ENCODE measurements at places on chromosomes 3 and 15.

- no peak for DNase-seq
Observed at GRCh38 chr3:31219131-31219843, 313.4 kb upstream of the STT3B start.

DNA sequence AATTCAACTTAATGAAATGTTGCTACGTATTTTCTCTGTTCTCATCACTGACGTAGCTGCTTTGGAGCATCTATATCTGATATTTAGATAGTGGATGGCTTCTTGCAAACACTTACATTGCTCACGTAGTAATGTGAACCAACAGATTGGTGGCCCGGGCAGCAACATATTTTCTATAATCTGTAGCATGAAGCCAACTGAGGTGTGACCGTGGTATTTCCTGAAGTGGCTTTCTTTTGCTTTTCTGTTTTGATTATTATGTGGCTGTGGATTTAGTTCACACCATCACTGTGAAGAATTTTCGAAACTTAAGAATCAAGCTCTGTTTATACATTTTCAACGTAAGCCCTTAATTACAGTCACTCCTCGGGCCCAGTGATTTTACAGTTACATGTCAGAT is 288.5 kb downstream of the LPP start:
- DNase-seq, result no peak

DNA sequence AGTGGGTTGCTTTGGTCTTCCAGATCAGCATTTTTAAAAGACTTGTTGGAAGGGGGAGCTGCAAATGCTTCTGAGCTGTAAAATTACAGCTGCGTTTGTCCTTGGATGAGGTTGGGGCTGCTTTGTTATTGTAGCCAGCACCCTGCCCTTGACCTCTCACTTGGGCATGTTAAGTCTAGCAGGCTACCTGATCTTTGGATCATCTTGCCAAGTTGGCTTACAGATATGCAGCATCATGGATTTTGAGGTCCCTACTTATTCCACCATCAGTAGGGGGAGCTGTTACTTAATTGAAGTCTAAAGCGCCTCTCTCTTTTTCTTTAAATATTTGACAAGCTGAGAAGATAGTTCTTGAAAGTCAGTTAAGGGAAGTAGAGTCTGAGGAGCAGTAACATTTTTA is 793.0 kb downstream of the MCTP2 start:
- no peak for DNase-seq

GRCh38 chr3:66884659-66885058 is 113.4 kb upstream of the KBTBD8 start:
- no peak for DNase-seq

DNA sequence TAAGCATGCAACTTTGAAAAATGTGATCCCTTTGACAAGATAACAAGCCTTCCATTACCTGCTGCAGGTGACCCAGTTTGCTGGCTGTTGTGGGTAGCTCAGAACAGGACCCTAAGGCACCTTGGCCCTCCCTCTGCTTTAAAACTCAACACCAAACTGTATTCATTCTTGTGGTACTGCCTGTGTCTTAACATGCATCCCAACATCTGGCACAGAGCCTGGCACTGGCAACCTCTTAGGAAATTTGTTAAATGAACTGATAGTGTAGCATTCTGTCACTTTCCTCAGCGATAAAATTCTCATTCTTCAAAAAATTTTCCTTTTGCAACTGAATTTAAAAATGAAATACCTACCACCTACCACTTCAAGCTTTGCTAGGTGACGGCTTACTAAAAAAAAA is 287.3 kb upstream of the ADAMTS9 start:
- no peak for DNase-seq

GRCh38 chr3:94012185-94012584 is 16.2 kb downstream of the STX19 start:
- DNase-seq, result no peak

DNA sequence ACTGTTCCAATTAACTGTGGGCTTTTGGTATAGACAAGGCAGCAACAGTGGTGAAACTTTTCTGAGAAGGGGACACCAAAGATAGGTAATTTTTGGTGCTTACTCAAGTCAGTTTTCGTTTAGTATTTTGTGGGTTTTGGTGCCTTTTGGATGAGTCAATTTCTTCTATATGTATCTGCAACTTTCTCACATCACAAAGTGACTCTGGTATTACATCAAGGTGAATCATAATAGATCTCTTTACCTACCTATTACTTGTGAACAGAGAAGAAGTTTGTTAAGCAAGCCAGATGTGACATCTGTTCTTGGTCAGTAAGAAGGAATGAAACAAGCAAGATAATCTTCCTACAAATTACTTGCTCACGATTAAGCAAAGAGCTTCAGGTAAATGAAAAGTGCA is 732.4 kb upstream of the DPPA4 start:
- no peak for DNase-seq

- no peak for DNase-seq
Observed at GRCh38 chr15:71109130-71109529, 6.1 kb upstream of the THSD4 start.

DNA sequence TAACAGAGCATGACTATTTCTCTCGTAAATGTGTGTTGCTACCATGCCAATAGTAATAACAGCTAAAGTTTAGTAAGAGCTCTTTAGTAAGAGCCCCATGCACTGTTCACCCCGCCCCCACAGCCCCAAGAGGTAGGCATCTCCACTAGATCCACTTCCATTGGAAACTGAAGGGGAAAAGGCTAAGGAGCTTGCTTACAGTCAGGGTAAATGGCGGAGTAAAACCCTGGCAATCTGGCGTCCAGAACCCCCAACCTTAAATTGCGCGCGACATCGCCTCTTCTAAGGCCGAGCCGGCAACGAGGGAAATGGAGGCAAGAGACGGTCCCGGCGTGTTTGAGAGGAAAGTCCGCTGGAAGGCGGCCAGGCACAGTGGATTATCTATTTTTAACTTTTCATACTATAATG is 654 bp upstream of the C3orf38 start:
- no peak for DNase-seq

DNA sequence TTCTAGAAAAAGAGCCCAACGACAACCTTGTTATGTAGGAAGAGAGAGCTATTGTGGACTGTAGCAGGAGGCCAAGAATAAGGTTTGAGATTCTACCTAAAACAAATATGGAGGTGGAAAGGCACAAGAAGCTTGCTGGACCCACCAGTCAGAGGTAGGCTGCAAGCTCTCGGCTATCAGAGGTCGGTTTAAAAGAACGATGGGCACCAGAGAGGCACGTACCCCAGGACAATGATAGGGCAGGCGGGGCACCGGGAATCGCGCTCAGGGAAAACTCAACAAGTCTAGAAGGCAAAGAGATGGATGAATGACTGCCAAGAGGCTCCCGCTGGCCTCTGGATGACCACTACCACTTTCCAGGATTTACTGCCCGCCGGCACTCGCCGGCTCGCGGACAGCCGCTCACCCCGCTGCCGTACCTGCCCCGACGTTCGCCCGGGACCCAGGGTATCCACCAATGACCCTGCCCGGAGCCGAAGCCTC is 1.1 kb downstream of the HDGFL3 start:
- no peak for DNase-seq

GRCh38 chr3:29919571-29919970 is 638.7 kb downstream of the RBMS3 start:
- no peak for DNase-seq

DNA sequence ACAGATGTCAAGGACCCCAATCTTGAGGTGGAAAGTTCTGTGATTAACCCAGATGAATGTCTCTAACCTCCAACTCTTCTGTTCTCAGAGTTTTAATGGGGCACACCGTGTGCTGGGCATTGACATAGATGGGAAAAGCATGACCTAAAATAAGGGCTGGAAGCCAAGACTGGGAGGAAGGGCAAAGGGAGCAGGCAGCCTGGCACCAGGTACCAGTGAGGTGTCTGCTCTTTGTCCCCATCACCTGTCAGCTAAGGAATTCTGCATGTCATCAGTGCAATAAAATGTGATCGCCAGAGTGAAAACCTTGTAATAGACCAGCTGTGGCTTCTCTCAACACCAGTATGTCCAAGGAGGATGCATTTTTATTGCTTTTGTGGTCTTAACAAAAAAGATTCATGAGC is 143.5 kb upstream of the TPM1 start:
- no peak for DNase-seq

DNA sequence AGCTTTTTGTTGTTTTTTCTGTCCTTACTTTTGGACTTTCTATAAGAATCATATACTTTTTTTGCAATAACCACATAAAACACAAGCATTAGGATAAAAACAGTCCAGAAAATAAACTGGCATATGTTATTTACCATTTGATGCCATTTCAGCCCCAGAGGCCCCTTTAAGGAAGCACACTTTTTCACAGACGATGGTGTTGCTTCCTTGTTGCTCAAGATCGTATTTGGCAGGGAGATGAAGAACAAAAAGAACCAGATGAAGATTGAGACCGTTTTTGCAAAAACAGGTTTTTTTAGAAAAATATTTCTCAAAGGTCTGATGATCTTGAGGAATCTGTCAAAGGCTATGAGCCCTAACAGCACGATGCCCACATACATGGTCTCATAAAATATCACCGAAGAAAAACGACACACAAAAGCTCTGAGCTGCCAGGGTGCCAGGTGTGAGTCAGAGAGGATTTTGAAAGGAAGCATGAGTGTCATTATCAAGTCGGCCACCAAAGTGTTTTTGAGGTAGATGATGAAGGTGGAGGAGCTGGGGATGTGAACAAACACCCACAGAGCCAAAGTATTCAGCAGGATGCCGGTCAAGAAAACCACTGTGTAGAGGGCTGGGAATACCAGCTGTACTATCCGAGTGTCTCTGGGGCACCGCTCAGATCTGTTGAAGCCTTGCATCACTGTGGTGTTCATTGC is 902 bp downstream of the P2RY13 start:
- no peak for DNase-seq

- DNase-seq, result no peak
Observed at GRCh38 chr15:26191193-26191592, 328.1 kb upstream of the ATP10A start.

DNA sequence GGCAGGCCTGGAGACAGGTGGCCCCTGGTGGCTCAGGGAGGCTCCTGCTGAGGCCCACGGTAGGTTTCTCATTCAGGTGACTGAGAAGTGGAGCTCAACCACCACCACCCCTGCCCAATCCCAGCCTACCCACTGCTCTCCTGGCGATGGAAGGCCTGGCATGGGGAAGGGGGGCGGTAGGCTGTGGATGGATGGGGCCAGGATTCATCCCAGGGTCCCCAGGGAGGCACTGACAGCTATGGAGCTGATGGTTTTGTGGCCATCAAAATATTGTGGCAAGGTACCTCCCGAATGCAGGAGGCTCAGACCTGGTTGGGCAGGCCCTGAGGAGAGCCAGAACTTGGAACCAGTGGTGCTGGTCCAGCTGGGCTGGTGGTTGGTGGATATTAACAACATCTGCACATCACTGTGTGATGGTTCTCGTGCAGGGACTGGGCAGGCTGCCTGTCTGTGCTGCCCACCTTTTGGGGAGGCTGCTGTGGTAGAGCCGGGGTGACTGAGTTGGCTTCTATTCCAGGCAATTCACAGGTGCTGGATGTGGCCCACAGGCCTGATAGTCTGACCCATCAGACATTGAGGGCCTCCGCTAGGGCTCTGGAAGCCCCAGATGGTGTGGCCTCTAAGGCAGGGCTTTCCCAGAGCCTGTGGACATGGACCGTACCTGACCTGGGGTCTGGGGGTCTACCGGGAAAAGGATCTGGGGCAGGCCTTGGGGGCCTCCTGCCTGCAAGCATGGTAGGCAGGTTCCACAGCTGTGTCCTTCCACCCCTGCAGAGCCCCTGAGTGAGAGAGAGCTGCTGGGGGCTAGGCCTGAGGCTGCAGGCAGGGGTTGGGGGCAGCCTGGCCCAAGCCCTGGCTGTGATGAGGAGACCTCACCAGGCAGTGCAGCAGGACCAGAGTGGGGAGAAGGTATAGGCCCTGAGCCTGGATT is 3.4 kb downstream of the ZBTB47 start:
- DNase-seq, result no peak

GRCh38 chr3:174206607-174207192 is 652.4 kb upstream of the NAALADL2 start:
- DNase-seq, result no peak

DNA sequence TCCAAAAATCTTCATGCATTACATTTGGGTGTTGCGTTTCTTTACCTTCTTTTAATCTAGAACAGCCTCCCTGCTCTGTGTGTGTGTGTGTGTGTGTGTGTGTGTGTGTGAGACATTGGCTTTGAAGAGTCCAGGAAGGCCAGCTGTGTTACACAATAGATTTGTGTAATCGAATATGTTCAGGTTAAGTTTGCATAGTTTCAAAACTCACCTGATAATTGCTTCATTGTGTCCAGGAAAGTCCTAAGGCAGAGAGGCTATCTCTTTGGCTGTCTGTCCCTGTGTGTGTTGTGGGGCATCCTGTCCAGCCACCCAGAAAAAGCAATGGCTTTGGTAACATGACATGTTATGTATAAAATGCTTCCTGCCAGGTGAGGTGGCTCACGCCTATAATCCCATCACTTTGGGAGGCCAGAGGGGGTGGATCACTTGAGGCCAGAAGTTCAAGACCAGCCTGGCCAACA is 37.5 kb downstream of the ZNF710 start:
- DNase-seq, result no peak

DNA sequence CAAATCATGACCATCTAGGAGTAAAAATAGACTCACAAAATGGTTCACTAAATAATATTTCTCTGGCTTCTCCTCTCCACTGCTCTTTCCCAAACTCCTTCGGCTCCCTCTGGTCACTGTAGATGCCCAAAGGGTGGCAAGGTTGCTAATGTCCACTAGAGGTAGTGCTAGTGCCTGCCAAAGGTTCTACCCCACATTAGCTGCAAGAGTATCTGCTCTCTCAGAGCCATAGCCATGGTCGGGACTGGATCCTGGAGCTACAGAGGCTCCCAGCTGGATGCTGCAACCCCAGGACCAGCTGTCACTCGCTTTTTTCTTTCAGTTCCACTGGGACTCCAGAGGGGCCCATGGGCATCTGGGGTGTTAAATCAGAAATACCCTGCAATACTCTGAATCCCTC is 8.5 kb downstream of the HTR3D start:
- DNase-seq, result no peak

DNA sequence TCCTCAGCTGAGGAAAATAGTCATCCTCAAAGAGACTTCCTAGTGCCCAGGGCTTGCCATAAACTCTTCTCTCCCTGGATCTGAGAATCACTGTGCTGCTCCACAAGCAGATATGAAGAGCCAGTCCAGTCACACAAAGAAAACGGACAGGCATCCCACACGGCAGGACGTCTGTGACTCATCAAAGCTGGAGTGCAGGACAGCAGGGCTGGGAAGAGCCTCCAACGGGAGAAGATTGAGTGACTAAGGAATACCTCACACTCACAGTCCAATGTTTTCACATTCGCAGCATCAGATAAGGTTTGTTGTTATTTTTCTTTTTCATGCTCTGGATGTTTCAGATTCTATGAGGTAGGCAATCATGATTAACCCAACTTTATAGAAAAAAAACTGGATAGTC is 57.8 kb downstream of the NEK10 start:
- DNase-seq, result no peak

All from hippocampal formation (tissue), 2 donors.